ENCODE measurements at places on chromosomes 11 and 22. TPM values are rescaled to one million over a fixed set of nuclear protein-coding genes. Genes with fewer than 3 reads are reported as not detected.
A peak's percentile ranks its signal among the peaks of the same experiment; 100 is the strongest.

The EHBP1L1 gene
- total RNA-seq, result 63.0 TPM

The HOATZ gene
- total RNA-seq, result not detected

The ST14 gene
- total RNA-seq, result not detected

The TP53AIP1 gene
- not detected for total RNA-seq

The NTM gene
- total RNA-seq, result 21.3 TPM

The ACTN3 gene
- 0.12 TPM for total RNA-seq

The CREB3L1 gene
- total RNA-seq, result 312 TPM

The UBQLN3 gene
- total RNA-seq, result not detected

DNA sequence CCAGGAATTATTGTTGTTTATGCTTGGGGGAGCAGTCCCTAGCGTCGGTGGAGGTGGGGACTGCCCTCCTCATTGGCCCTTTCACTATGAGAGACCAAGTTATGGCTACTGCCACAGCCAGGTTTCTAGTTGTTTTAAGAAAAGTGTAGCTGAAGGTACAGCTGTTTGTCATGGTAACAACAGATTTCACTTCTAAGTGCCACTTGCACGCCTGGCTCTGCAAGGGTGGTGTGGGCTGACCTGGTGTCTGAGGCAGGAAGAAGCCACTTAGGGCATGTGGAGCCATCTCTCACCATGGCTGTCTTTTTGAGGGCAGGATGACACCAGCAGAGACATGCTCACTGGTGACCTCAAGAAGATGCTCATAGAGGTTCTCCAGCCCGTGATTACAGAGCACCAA is 46.3 kb upstream of the MPEG1 start:
- H3K4me1 ChIP-seq, result no peaks in the 10 kb centered on the region
- no peak overlapping the region for H3K4me3 ChIP-seq
- no peak for DNase-seq
- peaks cover 9% of the 10 kb centered on the region for H3K27me3 ChIP-seq
- H3K27ac ChIP-seq, result no peak overlapping the region
- no peaks in the 10 kb centered on the region for H3K36me3 ChIP-seq

DNA sequence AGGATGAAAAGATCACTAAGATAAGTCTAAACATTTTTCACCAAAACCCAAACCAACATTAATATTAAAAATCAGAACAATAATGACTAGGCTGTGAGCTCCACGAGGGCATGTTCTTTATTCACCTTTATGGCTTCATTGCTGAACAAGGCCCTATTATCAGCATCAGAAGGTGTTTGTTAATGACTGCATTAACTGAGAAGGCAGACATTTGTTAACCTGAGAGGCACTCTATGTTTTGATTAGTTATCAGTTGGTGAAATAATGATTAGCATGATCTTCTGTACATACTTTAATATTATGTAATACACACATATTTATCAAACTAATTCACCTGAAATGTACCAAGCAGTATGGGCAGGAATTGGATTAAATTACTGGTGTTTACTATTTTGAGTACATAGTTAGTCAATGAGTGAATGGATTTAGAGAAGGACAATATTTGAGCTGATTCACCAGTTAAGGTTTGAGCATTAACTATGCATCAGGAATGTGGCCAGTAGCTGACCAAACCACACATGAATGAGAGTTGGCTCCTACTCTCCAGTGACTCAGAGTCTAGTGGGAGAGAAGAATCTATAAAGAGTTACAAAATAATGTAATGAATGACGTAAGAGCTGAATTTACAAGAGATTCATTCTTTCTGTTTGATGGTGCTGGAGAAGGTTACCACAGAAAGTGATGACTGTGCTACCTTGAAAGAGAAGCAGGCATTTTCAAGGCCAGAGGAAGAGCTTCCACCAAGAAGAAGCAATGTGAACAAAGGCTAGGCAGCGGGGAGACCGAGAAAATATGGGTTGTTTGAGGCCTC is 6.7 kb downstream of the IL18 start:
- no peaks in the 10 kb centered on the region for H3K27me3 ChIP-seq
- DNase-seq, result peak; percentile 99
- H3K4me3 ChIP-seq, result peak overlapping the region; percentile 45
- H3K4me1 ChIP-seq, result peaks cover 60% of the 10 kb centered on the region
- no peaks in the 10 kb centered on the region for H3K36me3 ChIP-seq

GRCh38 chr22:20808844-20809243 is 34.9 kb downstream of the SERPIND1 start:
- peak overlapping the region; percentile 27 for H3K27ac ChIP-seq
- peaks cover 45% of the 10 kb centered on the region for H3K36me3 ChIP-seq
- DNase-seq, result no peak
- H3K27me3 ChIP-seq, result no peaks in the 10 kb centered on the region
- no peak overlapping the region for H3K4me3 ChIP-seq

GRCh38 chr11:18265949-18266348 is at the start of gene SAA1:
SAA1 (plus strand) TSS chr11:18266264; CDS start chr11:18266888, 624 bp downstream.
- H3K36me3 ChIP-seq, result no peaks in the 10 kb centered on the region
- peaks cover 12% of the 10 kb centered on the region for H3K27me3 ChIP-seq
- H3K4me1 ChIP-seq, result 0 out of 2 replicates have a peak, but pooled peaks cover 4% of the 10 kb centered on the region
- H3K27ac ChIP-seq, result no peak within 1 kb of the TSS
- H3K4me3 ChIP-seq, result no peak within 1 kb of the TSS

GRCh38 chr22:41642331-41643110 is 21.4 kb downstream of the XRCC6 start:
- no peak overlapping the region for H3K4me3 ChIP-seq
- peak overlapping the region; percentile 55 for H3K27ac ChIP-seq
- no peak for DNase-seq

DNA sequence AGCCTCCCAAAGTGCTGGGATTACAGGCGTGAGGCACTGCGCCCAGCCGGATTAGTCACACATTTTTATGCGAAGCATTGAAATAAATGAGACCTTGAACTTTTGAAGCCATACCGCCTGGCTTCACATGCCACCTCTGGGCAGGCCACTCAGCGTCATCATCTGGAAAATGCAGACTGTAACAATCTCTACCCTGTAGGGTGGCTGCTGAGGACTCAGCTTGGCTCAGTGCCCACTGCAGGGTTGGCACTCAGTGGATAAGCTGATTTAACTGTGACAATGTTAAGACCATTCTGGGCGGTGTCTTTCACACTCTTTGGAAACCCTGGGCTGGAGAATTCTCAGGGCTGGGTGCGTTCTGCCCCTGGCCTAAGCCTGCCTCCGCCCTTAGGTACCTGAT is 8.5 kb downstream of the SH3BP1 start:
- H3K4me1 ChIP-seq, result peaks cover 8% of the 10 kb centered on the region
- no peak overlapping the region for H3K4me3 ChIP-seq
- H3K36me3 ChIP-seq, result peaks cover 7% of the 10 kb centered on the region
- DNase-seq, result no peak

- H3K4me3 ChIP-seq, result no peak overlapping the region
- no peaks in the 10 kb centered on the region for H3K27me3 ChIP-seq
- no peak for DNase-seq
- no peak overlapping the region for H3K27ac ChIP-seq
- no peaks in the 10 kb centered on the region for H3K4me1 ChIP-seq
Observed at GRCh38 chr11:96704847-96705246, 315.0 kb downstream of the JRKL start.

- H3K4me3 ChIP-seq, result no peak overlapping the region
- H3K27ac ChIP-seq, result no peak overlapping the region
- no peak for DNase-seq
Observed at GRCh38 chr22:49753961-49754695, 73.5 kb downstream of the BRD1 start.

DNA sequence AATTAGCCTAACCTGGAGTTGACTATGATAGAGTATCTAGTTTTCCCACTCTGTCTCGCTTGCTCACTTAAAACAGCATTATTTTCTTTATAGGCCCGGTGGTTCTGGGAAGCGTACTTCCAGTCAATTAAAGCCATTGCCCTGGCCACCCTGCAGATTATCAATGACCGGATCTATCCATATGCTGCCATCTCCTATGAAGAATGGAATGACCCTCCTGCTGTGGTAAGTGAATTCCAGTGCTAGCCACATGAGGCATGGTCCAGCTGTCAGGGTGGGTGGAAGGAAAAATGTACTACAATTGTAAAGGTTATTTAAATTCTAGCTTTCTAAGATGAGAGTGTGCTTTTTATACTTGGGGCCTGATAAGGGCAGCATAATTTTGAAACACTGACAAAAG is 76.0 kb downstream of the EXT2 start:
- peaks cover 5% of the 10 kb centered on the region for H3K4me1 ChIP-seq
- DNase-seq, result no peak
- no peaks in the 10 kb centered on the region for H3K36me3 ChIP-seq
- no peaks in the 10 kb centered on the region for H3K27me3 ChIP-seq
- H3K27ac ChIP-seq, result no peak overlapping the region

GRCh38 chr11:13039126-13039525 is 30.0 kb downstream of the RASSF10 start:
- H3K27ac ChIP-seq, result no peak overlapping the region
- H3K27me3 ChIP-seq, result peaks cover 40% of the 10 kb centered on the region
- H3K4me3 ChIP-seq, result no peak overlapping the region
- no peaks in the 10 kb centered on the region for H3K36me3 ChIP-seq
- H3K4me1 ChIP-seq, result 0 out of 2 replicates have a peak, but pooled peaks cover 6% of the 10 kb centered on the region
- DNase-seq, result no peak

DNA sequence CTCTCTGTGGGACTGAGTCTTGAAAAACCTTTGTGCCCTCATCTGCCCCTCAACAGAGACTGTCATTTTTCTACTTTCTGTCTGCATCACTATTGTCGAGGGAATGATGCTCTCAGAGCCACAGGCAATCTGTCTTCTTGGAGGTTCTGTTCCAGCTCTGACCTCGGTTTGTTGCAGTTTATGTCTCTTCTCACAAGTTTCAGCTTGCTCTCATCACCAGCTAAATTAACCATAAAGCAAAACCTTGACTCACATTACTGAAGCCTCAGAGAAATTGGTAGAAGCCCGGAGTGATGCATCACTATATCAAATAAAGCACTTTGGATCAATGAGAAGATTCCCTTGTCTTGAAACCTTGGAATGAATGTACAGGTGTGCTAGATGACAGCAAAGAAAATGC is 60.6 kb upstream of the BLID start:
- H3K36me3 ChIP-seq, result peaks cover 84% of the 10 kb centered on the region
- H3K27ac ChIP-seq, result peak overlapping the region; percentile 91
- no peaks in the 10 kb centered on the region for H3K27me3 ChIP-seq
- H3K4me3 ChIP-seq, result peak overlapping the region; percentile 96
- peaks cover 86% of the 10 kb centered on the region for H3K4me1 ChIP-seq
- no peak for DNase-seq

GRCh38 chr22:37176464-37177061 is 11.5 kb downstream of the C1QTNF6 start:
- peak overlapping the region; percentile 96 for H3K27ac ChIP-seq
- H3K27me3 ChIP-seq, result peaks cover 17% of the 10 kb centered on the region
- H3K4me1 ChIP-seq, result peaks cover 37% of the 10 kb centered on the region
- H3K36me3 ChIP-seq, result no peaks in the 10 kb centered on the region

DNA sequence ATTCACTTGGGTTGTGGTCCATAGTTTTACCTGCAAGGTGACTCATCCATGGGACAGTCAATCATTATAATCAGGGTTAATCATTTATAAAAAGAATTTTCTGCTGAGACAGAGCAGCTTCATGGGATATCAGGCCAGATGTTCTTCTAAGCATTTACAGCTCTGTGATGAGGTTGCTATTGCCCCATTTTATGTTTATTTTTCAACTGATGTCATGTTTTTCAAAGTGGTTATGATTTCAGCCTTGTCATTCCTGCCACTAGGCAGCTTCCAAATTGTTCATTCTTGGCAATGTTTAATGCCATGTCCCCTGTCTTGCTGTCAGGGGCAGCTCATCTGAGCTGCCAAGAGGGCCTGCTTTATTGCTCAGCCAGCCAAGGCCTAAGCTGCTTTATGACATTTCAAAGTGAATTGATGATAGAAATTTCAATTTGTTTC is 35.9 kb upstream of the ZBED5 start:
- H3K4me1 ChIP-seq, result peaks cover 21% of the 10 kb centered on the region
- H3K4me3 ChIP-seq, result no peak overlapping the region
- H3K27ac ChIP-seq, result no peak overlapping the region
- DNase-seq, result peak; percentile 41

DNA sequence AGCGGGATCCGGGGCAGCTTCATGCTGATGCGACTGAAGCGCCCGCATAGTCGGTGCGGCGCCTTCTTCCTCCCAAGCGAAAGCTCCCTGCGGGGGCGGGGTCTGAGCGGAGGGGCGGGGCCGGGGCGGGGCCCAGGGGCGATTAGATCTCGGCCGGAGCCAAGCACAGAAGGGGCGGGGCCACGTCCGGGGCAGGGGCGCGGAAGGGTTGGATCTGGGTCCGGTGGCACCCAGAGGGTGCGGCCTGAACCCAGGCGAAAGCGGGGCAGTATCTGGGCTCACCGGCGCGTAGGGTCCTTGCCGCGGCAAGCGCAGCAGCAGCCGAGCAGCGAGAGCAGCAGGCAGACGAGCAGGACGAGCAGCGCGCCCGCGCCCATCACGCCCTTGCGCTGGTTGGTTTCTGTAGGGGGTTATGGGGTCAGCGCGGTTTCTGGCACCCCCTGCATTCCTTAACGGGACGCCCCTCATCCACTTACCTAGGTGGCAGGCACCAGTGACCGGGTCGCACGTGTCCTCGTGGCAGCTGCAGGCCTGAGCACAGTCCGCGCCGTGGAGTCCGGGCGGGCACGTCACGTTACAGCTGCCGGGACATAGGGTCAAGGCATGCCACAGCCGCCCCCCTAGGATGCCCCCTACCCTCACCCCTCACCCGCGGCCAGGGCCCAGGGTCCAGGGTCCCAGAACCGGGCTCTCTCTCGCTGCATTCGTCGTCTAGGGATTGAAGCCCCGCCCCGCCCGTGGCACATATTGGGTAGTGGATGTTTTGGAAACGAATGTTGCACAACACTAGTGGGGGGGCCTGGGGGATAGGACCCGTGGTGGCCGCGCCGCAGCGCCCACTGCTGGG is 8.1 kb downstream of the SCARF2 start:
- H3K27me3 ChIP-seq, result peaks cover 10% of the 10 kb centered on the region
- H3K4me1 ChIP-seq, result peaks cover 7% of the 10 kb centered on the region
- H3K36me3 ChIP-seq, result peaks cover 11% of the 10 kb centered on the region
- H3K27ac ChIP-seq, result no peak overlapping the region

GRCh38 chr11:10426475-10426874 is 28.6 kb upstream of the AMPD3 start:
- peaks cover 21% of the 10 kb centered on the region for H3K36me3 ChIP-seq
- H3K4me1 ChIP-seq, result peaks cover 7% of the 10 kb centered on the region
- no peak overlapping the region for H3K27ac ChIP-seq
- H3K27me3 ChIP-seq, result peaks cover 7% of the 10 kb centered on the region
- H3K4me3 ChIP-seq, result no peak overlapping the region

GRCh38 chr22:37419969-37420685 is 7.2 kb downstream of the ELFN2 start:
- DNase-seq, result no peak
- H3K27me3 ChIP-seq, result peaks cover 29% of the 10 kb centered on the region
- H3K36me3 ChIP-seq, result no peaks in the 10 kb centered on the region
- peaks cover 19% of the 10 kb centered on the region for H3K4me1 ChIP-seq
- H3K27ac ChIP-seq, result no peak overlapping the region
- peak overlapping the region; percentile 82 for H3K4me3 ChIP-seq

All from HFFc6 (cell line).